AG09309 (cell line): ENCODE measurements at places on chromosomes 6 and 20.

GRCh38 chr6:116133453-116133852 is 7.5 kb upstream of the COL10A1 start:
- no peak for DNase-seq

DNA sequence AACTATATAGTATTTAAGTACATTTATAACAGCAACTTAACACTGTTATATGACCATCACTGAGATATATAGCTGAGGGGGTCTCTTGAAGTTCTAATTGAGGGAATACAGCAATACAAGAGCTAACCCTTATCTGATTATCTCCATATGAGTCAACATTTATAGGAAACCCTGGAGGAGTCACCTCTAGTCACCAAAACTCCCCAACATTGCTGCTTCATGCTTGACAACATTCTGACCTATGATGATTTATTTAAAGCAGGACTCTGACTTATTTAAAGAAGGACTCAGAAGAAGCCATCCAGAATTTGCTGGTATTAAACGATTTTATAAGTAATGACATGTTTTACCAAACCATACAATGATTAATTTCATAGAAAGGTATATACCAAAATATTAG is 182.6 kb upstream of the NOX3 start:
- DNase-seq: no peak

DNA sequence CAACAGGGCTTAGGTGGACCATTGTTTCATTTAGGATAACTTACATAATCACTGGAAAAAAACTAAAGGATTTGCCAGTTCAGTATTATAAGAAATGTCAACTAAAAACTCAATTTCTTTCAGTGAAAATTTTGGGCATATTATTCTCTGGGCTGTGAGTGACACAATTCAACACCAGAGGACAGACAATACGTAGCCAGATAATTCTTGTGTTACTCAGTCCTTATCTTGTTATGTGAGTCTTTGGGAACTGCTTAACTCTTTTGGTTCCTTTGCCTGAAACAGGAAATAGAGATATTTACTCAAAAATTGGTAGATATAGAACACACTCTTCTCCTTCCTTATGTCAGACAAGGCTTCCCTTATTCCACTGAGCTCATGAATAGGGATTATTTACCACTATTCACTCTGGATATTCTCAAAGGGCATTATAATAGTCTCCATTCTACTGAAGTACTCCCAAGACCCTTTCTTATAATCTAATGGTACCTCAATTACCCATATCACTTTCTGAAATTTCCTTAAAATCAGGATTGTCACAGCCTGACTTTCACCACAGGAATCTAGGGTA is 4.9 kb upstream of the BEND6 start:
- no peak for DNase-seq

DNA sequence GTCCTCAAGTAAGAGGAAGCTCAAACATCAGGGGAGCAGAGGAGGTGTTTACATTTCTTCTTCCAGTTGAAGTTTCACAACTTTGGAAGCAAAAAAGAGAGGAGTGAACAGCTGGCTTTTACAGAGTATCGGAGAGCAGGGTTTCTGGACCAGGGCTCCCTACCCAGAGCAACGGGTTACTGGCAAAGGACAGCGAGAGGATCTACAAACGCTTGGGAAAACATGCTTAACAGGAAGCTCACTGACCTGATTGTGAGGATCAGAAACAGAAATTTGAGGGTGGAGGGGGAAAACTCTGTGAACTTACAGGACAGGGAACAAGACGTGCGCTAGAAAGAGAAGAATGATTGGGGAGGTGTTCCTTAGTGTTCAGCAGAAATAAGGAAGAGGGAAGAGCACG is 85.7 kb upstream of the TAB2 start:
- no peak for DNase-seq

DNA sequence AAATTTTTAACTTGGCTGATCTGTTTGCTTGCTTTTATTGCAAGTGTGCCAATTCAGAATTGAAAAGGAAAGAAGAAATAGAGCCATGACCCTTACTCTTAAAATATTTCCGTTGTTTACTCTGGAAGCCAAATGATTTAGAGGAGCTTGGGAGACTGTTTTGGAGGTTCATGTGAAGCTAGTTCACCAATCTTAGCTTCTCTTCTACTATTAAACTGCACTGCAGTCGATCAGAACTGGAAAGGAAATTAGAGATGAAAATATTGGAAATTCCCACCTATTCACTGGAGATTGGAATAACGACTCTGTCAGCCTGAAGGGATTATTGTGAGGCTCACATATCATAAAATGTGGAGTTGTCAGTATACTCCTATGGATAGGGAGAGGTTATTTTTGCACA is 81.8 kb downstream of the MLIP start:
- DNase-seq: no peak

DNA sequence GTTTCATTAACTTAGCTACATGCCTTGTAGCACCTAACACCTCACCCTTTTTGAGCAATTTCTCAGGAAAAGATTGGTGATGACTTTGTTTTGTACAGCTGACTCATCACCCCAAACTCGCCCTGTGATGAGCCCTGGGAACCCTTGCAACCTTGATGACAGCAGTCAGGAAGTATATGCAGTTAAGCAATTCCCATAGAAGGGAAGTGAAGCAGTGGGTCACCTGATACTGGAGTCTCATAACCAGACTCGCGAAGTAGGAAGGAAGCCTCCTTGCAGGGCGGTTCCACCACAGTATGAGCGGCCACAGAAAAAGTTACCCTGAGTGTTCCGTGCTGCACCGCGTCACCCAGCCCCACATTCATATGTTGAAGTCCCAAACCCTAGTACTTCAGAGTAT is 82.0 kb upstream of the EDN1 start:
- DNase-seq: no peak

- no peak for DNase-seq
Observed at GRCh38 chr20:6863355-6863754, 95.9 kb downstream of the BMP2 start.

DNA sequence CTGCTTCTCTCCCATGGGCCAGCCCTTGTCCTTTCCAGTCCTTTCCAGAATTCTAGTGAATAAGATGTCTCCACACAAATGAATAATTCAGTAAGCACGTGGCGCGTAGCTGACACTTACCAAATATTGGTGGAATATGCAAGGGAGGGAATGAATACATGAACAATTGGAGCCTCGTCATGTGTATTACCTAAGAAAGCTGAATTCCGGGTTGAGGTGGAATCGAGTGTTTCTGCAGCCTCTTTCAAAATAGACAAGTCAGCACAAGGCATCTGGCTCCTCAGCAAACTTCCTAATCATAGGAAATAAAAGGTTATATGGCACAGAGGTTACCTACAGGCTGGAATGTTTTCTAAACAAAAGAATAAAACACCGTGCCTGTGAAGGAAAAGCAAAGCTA is 47.0 kb upstream of the NT5E start:
- DNase-seq: no peak

DNA sequence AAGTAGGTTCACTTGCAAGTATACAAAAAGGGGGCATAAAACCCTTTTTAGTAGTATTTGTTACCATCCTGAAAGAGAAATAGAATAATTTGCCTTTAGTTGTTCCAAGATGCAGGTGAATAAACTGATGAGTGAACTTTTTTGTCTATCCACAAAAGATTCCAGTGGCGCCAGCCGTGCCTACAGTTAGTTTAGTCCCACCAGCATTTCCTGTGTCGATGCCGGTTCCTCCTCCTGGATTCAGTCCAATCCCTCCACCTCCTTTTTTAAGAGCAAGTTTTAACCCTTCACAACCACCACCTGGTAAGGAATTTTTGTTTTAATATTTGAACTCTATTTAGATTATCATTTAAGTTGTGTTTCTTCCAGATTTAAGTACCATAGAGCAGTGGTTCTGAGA is 90.9 kb downstream of the SCAF8 start:
- DNase-seq: no peak

DNA sequence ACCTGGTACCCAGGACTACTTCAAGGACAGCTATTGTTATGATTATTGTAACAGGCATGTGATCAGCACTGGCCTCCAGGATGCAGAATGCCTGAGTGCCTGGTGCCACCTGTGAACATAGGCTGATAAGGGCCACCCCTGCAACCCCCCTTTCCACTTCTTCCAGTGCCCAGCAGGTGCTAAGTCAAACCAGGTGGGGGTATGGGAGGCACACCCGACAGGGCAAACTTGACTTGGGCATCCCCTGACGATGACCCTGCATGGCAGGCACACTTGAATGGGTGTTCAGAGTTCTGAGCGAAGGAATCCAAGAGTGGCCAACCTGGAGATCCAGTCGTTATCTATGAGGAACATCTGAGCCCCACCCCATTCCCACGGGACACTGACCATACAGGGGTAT is 3.4 kb downstream of the ADA start:
- DNase-seq: no peak

DNA sequence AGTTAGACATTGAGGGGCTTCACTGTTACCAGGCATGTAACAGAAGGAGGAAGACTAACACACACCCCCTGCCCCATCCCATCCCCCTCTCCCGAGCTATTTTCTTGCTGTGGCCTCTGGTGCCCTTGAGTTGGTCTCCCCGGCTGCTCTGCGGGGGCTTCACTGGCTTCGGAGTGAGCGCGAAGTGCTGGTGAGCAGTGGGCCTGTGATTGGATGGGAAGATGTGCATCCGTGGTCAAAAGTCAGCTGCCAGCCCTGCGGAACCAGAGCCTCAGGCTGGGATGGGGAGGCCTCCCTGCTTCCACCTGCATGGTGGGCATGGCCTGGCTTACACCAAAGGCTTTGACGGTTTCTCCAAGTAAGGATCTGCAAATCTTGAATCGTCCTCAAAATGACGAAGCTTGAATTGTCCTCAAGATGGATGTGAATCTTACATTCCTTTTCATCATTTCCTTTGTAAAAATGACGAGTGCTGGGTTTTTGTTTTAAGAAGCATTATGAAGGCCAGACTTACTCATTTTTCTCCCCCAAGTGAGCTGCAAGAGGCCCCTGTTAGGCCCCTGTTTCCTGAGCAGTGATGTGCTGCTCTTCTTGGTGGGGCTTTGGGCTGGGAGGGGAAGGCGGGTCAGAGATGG is 23.7 kb downstream of the SPATA2 start:
- no peak for DNase-seq

DNA sequence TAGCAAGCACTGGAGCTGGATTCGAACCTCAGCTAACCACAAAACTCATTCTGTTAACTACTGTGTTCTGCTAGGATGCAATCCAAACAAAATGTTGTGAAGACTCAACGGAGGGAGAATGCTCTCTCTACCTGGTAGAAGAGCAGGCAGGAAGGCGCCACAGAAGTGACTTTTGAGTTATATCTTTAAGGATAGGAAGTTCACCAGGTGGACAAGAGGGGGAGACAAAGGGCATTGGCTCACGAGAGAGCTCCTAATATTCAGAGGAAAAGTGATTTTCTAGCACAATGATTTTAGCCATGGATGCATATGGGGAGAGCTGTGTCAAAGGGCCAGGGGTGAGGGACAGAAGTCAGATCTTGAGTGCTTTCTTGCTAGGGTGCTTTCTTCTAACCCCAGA is 108.4 kb upstream of the MAFB start:
- DNase-seq: no peak

GRCh38 chr6:30696432-30696831 is 5.6 kb upstream of the NRM start:
- DNase-seq: no peak

DNA sequence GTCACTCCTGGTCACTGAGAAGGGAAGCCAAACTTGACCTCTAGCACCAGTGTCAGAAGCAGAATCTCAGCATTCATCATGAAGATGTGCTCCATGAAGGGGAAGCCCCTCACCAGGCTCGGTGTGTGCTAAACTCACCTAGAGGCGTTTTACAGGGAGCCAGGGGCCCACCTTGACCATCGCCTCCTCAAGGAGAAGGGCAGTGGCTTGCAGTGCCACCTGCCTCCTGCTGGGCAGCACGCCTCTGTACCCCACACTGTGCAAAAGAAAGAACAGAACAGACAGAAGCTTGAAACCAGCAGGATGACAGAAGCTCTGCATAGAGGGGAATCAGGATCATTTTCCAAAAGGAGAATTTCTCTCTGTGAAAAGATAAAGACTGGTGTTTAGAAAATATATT is 39.7 kb downstream of the NOX3 start:
- DNase-seq: no peak

DNA sequence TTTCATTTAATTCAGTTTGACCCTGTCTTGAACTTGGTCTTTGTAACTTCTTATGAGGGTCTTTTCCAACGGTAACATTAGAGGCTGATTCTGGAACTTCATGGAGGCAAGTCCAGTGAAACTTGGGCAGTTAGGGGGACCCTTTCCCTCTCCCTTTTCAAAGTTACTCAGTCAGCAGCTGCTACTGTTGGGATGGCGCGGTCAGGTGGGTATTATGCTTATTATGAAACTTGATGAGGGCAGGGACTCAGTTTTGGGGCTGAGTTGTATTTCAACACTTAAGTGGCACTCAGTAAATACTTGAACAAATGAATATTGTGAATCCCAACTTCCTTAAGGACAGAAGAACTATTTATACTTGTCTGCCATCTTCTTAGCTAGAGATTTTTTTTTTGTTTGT is 20.8 kb downstream of the TOP1 start:
- DNase-seq: no peak

DNA sequence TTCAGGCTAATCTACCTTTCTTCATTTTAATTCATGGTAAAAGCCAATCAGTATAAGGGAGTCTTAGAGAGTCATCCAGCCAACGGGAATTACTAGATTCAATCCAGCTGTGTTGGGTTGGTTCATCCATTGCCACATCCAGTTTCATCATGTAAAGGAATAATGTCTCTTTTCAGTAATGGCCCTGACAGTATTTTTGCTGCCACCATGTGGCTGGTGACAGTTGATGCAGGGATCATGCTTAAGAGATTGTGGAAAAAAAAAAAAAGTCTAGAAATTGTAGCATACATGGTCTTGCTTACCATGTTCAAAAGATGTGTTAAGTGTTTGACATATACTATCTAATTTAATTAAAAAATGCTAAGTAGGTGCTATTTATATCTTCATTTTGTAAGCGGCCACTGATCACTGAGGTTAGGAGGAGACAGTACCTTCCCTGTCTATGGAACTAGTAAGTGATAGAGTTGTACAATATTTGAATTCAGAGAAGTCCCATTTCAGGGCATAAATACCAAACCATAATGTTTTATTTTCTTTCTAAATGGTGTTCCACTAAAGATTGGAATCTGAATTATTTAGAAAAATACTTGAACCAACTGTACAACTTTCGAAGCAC is 135.9 kb downstream of the KHDRBS2 start:
- no peak for DNase-seq

- no peak for DNase-seq
Observed at GRCh38 chr6:86791476-86791875, 145.9 kb upstream of the HTR1E start.

GRCh38 chr6:116165596-116165995 is 39.7 kb upstream of the COL10A1 start:
- no peak for DNase-seq

DNA sequence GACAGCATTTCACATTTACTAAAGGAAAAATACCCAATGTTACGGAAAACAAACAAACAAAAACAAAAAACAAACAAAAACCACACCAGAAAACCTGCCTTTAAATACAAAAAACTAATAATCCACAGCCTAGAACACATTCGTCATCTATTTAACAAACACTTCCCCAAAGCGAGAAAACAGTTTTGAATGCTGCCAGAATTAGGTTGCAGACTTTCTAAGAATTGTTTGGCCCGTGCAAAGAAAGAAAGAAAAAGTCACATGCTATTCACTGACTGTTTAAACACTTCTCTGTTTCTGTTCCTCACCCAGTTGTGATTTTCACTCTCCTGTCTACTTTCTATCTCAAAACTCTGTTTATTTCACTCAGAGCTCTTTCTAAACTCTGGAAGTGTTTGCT is 52.5 kb downstream of the BCAS1 start:
- DNase-seq: no peak

- DNase-seq: no peak
Observed at GRCh38 chr20:18057101-18057993, at the start of gene OVOL2. Gene OVOL2 (minus strand): TSS chr20:18057916. CDS start chr20:18057634, 282 bp downstream.
